ENCODE measurements at places on chromosomes 1 and 21.

GRCh38 chr1:205275133-205275532 is 46.4 kb downstream of the NUAK2 start:
- DNase-seq: no peak

DNA sequence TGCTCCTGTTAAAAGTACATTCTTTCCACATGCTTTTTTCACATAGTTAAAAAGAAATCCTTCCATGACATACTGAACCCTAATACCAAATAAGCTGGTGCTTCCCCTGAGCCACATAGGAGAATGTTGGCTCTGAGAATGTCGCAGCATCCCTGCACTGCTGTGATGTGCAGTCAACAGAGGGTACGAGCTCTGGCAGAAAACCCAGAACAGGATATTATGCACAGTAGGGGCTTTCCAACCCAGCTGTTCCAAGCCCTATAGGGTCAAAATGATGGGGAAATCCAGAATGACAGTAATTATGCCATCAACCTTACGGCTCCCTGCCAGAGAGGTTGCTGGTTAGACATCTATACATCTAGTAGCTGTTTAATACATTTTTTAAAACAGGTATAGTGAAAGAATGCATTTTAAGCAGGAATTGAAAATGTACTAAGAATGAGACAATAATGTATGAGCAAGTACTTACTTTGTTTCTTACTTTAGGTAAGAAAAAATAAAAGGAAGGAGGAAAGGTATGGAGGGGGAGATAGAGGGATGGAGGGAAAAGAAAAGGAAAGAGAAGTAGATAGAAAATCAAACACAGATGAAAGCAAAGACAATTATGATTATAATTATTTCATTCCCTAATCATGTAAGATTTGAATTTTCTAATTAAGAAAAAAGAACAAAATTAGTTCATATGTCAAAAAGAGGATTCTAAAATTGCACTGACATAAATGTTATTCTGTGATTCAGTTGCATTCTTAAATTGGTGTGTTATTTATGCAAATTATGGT is 126.0 kb downstream of the NR5A2 start:
- DNase-seq: no peak

DNA sequence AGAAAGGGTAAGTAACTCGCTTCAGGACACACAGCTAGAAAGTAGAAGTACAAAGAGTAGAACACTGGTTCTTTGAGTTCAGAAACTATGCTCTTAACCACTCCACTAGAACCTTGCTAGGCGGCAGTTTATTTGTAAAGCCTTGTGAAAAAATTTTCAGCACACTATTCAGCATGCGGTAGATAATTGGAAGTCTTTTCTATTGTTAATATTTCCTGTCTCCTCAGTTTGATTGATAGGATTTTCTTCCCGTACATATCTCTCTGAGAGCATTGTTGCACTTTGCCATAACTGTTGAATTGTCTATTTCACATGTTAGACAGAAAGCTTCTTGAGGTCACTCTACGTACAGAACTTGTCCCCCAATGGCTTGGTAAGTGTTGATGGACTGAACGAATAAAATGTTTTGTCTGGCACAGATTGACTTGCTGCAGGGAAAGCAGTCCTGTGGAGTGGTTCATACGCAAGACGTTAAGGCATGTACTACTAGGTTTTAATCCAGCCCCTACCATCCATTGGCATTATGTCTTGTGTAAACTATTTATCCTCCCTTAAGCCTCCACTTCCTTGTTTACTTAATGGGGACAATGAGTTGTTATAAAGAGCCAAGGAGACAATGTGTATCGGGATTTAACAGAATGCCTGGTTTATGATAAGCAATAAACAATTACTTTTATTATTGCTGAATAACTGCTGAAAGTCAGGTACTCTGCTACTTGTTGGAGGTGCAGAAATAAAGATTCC is 35.8 kb downstream of the C1orf21 start:
- no peak for DNase-seq

GRCh38 chr1:6328091-6328490 is 65.5 kb downstream of the ACOT7 start:
- DNase-seq: no peak

DNA sequence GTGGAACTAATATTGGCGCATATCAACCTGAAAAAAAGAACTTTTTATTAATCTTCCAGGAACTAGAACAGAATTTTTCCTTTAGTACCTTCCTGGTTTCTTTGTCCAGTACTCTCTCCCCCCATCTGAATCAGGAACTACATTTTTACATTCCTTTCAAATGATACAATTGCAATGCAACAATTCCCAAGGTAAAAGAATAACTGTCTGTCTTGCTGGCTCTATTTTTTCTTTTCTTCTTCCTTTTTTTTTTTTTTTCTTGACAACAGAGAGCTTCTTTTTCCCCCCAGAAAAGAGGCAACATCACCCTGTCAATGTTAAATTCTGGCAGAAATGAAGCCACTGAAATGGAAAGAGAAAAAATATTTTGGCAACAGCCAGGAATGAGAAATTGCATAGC is 4.5 kb upstream of the CD101 start:
- DNase-seq: no peak

DNA sequence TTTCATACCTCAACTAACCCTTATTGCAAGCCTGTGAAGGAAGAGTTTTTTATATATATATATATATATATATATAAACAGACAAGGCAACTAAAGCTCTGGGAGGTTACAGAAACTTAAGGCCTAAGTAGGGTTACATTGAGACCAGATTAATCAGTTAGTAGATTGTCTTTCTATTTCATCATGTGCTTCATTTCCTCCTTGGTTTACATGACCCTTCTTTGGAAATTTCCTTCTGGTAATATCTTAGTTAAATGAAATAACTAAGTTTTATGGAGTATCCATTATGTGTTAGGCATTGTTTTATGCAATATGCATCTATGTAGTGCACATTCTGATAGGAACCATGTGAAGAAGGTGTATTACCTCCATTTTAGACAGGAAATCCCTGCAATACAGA is 112.7 kb downstream of the FGGY start:
- no peak for DNase-seq

GRCh38 chr1:206801467-206801866 is 29.2 kb upstream of the IL10 start:
- no peak for DNase-seq

All from WTC11 (cell line).